ENCODE measurements at places on chromosomes 4 and X.

DNA sequence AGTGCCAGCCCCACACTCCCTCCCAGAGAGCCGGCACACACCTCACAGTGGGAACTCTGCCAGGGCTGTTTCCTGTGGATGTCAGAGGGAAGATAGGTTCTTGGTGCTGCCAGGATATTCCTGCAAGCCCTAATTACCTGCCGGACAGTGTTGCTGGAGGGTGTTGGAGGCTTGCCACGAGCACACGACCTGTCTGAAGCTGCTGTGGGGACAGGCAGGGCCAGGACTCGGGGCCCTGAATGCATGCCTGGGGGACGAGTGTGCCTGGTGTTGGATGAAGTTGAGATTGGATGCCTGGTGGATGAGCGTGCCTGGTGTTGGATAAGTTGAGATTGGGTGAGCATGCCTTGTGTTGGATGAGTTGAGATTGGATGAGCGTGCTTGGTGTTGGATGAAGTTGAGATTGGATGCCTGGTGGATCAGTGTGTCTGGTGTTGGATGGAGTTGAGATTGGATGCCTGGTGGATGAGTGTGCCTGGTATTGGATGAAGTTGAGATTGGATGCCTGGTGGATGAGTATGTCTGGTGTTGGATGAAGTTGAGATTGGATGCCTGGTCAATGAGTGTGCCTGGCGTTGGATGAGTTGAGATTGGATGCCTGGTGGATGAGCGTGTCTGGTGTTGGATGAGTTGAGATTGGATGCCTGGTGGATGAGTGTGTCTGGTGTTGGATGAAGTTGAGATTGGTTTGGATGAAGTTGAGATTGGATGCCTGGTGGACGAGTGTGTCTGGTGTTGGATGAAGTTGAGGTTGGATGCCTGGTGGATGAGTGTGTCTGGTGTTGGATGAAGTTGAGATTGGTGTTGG lies 23.2 kb upstream of the UVSSA start:
- DNase-seq: no peak

DNA sequence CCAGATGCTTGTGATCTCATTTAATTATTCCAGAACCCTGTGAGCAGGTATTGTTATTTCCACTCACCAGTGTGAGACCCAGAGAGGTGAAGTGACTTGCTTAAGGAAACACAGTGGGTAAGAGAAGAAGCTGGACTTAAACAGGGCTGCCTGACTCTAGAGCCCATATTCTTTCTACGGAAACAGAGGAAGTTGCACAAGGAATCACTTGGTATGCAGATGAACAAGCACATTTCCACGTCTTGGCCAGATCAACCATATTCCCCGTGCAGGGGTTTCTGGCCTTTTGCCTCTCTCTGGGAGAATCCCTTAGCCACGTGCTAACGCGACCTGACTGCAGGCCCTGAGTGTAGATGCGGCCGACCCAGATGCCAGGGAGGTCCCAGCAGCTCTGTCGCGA lies 195.5 kb upstream of the ATP6AP2 start:
- no peak for DNase-seq

DNA sequence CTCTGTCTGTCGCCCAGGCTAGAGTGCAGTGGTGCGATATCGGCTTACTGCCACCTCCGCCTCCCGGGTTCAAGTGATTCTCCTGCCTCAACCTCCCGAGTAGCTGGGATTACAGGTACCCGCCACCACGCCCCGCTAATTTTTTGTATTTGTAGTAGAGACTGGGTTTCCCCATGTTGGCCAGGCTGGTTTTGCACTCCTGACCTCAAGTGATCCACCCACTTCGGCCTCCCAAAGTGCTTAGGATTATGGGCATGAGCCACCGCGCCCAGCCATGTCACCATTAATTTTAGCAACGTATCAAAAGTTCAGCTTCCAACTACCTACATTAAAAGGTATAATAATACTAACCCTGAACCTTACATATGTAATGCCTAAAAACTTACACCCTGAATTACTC lies 940 bp upstream of the UTP3 start:
- no peak for DNase-seq

DNA sequence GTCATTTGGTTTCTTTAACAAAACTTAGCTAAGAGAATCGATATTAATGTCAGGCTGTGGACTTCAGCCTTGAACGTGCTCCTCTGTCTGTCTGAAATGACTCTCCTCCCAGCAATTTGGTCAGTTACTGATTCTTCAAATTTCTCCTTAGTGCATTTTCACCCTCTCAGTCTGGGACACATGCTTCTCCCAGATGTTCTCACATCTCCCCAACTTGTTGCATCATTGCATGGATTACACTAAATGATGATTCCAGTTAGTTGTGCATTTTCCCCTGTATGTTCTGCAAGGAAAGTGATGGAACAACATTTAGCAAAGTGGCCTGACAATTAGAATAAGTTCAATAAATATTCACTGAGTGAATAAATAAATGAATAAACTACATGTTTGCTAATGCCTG lies 94.4 kb downstream of the NLGN4X start:
- DNase-seq: no peak

GRCh38 chrX:1449036-1449822 lies 3.5 kb downstream of the ASMTL start:
- DNase-seq: peak; percentile 25

GRCh38 chr4:110544594-110544993 lies 68.6 kb downstream of the ENPEP start:
- no peak for DNase-seq

GRCh38 chrX:105495376-105495775 lies 274.9 kb upstream of the TEX13A start:
- DNase-seq: no peak

DNA sequence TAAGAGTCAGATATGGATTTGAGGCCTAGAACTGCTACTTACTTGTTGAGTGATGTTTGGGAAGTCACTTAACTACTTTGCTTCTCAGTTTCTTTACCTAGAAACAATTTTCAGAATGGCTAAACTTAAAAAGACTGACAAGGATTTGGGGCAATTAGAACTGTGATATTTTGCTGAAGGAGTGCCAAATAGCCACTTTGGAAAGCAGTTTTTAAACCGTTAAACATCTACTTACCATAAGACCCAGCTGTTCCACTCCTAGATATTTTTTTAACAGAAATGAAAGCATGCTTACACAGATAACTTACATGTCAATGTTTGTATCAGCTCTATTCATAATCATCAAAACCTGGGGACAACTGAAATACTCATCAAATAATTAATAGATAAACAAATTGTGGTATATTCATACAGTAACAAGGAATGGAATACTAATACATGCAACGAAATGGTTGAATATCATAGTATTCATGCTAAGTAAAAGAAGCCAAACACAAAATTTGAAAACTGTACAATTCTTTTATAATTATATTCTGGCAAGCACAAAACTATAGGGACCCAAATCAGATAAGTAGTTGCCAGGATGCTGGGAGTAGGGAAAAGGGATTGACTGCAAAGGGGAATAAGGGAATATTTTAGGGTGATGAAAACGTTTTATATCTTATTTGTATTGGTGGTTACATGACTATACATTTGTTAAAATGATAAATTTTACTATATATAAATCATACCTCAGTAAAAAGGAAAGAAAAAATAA lies 24.0 kb downstream of the RPA4 start:
- no peak for DNase-seq

DNA sequence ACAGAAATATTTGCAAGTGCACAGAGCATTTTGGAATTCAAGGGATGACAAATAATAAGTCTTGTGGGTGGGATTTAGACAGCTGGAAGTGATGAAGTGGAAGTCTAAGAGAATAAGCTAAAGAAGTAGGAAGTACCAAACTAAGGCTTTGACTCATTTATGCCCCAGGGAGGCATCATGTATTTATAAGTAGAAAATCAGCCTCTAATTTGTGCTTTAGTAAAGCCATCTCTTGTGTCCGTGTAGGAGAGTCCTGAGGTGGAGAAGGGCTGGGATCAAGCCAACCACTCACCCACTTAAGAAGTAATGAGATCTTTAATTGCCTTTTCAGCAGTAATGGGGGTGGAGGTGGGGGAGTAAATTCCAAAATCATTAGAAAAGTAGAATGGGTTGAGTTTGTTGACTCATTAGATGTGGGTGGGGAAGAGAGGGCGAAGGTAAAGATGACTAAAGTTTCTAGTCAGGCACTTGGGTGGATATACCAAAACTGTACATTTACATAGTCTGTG lies 356.7 kb downstream of the STIM2 start:
- no peak for DNase-seq

DNA sequence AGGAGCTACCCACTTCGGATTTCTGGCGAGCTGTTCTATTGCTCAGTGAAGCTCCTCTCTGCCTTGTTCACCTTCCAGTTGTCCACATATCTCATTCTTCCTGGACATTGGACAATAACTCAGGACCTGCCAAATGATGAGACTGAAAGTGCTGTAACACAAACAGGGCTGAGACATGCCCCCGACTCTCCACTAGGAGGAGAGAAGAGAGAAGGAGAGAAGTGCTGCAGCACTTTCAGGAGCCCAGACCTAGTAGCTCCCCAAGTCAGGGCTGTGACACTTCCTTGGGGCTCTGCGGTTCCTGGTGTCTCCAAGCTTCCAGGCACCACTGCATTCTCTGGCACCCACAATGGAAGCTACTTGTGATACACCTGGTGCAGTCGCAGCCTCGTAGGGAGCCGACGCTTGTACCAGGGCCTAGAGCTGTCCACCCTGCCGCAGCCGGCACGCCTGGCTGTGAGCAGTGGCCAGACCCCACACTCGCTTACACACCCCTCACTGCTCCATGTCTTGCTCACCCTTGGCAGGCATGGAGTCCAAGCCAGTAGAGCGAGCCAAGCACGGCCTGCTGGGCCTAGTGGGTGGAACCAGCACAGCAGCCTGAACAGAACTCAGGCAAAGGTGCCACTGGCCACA lies 234.9 kb downstream of the TECRL start:
- no peak for DNase-seq

DNA sequence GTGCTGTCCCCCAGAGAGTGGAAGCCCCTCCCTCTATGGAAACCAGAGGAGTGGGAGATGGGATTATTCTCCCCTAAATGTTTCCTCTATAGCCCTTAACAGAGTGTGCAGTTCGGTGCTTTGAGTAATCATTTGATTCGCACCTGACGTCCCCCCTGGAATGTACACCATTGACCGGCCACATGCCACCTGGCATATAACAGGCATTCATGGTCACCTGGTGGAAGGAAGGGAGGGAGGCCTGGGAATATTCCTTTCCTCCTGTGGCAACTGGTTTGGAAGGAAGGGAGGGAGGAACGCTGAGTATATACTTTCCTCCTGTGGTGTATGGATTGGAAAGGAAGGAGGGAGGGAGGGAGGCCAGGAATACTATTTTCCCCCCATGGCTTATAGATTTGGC lies 77.2 kb downstream of the CRMP1 start:
- no peak for DNase-seq

- no peak for DNase-seq
Measured at GRCh38 chr4:168612450-168613135, 115.7 kb downstream of the PALLD start.

DNA sequence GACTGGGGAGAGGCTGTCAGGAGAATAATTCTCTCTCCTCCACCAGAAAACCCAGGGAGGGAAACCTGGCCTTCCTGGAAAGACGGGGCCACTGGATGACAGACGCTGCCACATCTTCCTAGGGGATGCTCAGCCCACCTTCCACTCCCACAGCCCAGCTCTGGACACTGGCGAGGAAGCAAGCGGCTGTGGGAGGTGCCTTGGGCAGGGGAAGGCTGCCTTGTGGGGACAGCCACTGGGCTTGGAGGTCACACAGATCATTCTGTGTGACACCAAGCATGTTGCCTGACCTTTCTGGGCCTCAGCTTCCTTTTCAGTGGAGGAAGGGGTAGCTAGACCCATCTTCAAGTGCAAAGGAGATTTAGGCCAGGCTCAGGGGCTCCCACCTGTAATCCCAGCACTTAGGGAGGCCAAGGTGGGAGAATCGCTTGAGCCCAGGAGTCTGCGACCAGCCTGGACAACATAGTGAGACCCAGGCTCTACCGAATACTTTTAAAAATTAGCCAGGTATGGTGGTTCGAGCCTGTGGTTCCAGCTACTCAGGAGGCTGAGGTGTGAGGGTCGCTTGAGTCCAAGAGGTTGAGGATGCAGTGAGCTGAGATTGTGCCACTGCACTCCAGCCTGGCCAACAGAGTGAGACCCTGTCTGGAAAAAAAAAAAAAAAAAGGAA lies 9.8 kb upstream of the MSX1 start:
- DNase-seq: no peak

GRCh38 chr4:133151341-133151690 lies 2.2 kb downstream of the PCDH10 start:
- DNase-seq: peak; percentile 24

- DNase-seq: no peak
Measured at GRCh38 chrX:16145656-16146055, 21.6 kb upstream of the MAGEB17 start.

- DNase-seq: no peak
Measured at GRCh38 chr4:25656031-25656430, 380 bp downstream of the SLC34A2 start.

DNA sequence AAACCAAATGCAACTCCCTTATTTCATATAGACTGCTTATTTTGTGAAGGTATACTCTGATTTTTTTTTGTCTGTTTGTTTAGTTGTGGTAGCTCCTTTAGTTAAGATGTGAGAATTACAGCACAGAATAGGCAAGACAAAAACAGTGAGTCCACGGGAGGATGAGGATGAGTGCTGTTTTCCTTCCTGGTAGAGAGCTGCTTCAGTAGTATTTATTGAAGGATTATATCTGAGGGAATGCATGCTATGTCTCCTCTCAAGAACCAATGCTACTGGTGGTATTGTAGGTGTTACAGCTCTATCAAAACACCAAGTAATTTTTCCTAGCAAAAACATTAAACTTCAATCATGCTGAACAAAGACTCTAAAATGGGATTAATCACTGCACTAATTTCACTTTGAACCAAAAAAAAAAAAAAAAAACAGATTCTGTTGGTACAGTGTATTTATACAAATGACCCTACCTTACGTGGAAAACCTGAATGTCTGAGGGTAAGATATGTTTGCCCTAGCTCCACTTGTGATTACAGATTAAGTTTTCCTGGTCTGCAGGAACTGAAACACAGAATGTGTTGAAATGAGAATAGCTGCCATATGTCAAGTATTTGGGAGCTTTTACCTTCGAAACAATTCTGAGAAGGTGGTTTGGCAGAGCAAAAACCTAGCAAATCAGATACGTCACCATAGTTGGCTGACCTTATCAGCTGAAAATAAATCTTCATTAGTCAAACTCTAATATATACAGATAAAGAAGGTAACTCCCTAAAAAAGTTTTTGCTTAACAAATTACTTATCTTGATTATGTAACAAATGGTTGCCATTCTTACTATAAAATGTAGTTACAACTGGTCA lies 40.3 kb downstream of the PPP3CA start:
- no peak for DNase-seq
